ENCODE measurements at places on chromosomes 11 and 22. TPM values are rescaled to one million over a fixed set of nuclear protein-coding genes. Genes with fewer than 3 reads are reported as not detected.

DNA sequence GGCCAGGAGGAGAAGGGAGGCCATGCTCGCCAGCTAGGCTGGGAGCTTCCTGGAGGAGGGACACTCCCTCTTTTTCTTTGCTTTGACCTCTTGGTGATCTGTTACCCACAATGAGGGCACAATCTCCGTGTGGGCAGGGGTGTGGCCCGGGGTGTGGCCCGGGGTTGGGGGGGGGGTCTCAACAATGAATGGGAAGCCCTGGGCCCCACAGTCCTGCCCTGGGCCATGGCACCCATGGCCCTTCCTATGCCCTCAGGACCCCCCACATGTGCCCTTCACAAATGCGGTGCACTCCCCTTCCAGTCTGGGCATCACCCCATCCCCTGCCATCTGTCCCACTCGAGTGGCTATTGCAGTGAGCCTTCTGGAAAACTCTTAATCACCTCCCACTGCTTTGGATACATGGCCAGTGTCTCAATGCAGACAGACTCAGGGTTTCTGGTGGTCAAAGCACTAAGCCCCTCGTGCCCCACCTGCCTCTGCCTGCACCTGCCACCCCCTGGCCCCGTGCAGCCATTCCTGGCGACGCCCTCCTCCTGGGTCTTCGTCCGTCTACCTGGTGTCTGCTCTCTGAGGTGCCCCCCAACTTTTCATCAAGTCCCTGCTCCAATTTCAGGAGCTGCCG is 611.3 kb downstream of the TBC1D22A start:
- DNase-seq = peak; percentile 31

DNA sequence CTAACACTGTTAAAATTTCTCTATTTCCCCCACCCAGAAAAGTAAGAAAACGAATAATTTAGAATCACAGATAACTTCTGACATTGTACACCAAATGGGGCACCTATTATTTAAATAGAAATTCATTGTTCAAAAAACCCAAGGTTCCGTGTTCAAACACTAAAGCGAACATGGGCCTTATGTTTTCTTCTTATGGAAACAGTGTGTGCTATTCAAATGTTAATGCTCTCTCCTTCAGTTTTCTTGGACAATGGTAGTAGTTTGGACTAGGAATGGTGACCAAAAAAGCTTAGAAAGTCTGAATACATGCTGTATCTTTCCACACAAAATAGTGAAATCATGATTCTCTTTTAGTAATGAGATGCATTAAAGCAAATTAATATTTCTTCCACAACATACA is 33.7 kb downstream of the VSIG10L2 start:
- no peak for DNase-seq

DNA sequence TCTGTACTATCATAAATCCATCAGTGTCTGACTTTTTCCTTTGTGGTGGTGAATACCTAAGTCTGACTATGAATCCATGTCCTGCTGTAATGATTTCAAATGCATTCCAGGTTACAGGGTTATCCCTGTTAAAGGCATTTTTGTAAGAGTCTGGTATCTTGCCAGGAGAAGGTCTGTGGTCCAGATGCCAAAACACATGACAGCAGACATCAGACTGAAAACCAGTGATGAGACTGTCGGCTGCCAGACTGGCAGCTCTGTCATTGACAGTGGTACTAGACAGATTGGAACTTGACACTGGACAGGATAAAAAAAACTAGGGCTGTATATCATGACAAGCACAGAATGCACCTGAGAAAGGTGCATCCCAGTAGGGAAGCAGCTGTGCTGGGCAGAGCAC is 301.8 kb upstream of the FAT3 start:
- no peak for DNase-seq

DNA sequence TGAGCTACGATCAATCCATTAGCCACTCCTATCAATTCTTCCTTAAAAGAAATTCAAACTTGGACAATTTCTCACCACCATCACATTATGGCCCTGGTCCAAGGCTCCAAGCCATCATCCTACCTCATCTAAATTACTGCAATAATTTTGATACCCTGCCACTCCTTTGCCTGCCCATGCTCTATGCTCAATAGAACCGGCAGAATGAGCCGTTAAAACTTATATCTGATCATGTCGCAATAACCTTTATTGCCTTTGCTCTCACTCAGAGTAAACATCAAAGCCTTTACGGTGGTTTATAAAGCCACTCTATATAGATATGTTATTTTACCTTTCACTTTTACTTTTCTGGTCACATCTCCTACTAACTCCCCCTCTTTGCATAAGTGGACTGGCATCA is 2392.1 kb upstream of the RAG2 start:
- DNase-seq = no peak

BAIAP2L2 gene
- 0.24 TPM for total RNA-seq

GRCh38 chr11:8793114-8793777 is 110.7 kb downstream of the RPL27A start:
- DNase-seq = no peak

- DNase-seq = peak; percentile 67
Observed at GRCh38 chr11:34150494-34151151, 45.2 kb downstream of the NAT10 start.

FBLN1 gene
- 70.1 TPM for total RNA-seq

TMEM86A gene
- 2.6 TPM for total RNA-seq

DNA sequence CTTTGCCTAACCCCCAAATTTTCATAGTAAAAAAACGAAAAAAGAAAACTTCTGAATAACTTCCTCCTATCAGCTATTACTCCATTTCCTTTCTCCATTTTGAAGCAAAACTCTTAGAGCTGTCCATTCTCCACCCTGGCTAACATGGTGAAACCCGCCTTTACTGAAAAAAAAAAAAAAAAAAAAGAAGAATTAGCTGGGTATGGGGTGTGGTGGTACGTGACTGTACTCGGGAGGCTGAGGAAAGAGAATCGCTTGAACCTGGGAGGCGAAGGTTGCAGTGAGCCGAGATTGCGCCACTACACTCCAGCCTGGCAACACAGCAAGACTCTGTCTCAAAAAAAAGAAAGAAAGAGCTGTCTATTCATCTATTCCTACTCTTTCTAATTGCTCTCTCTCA is 11.3 kb upstream of the NXF1 start:
- no peak for DNase-seq

RELA gene
- total RNA-seq = 45.0 TPM

TRIM51 gene
- total RNA-seq = not detected

- peak; percentile 50 for DNase-seq
Observed at GRCh38 chr22:48318575-48319320, 1508.9 kb downstream of the BRD1 start.

DNA sequence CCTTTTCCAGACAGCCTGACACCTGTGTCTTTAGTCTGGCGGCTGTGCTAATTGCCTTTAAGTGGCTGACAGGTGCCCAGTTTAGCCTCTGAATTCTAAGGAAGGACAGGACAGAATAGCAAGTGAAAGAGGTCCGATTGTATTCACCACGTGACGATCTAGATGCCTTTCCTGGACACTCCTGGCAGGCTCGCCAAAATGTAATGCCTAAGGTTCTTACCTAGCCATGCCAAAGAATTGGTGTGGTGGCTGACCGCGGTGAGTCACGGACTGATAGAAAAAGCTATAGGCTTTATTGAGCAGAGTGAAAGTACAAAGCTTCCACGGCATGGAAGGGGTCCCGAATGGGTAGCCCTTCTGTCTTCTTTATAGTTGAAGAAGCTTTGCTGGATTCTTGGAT is 26.7 kb downstream of the ANKRD42 start:
- DNase-seq = no peak

GRCh38 chr11:16791191-16791961 is 52.9 kb downstream of the C11orf58 start:
- no peak for DNase-seq

- DNase-seq = no peak
Observed at GRCh38 chr22:38403812-38404211, 51.2 kb downstream of the KCNJ4 start.

FREY1 gene
- 0.54 TPM for total RNA-seq

GRCh38 chr22:25122136-25122764 is 77.4 kb upstream of the CRYBB3 start:
- DNase-seq = no peak

Data from cardiac septum (tissue), 1 donor.